ENCODE measurements at places on chromosomes 6 and 20. TPM values are rescaled to one million over a fixed set of nuclear protein-coding genes. Genes with fewer than 3 reads are reported as not detected.
A peak's percentile ranks its signal among the peaks of the same experiment; 100 is the strongest.

- no peak for DNase-seq
Observed at GRCh38 chr20:52572687-52573086, 381.1 kb upstream of the ZFP64 start.

DNA sequence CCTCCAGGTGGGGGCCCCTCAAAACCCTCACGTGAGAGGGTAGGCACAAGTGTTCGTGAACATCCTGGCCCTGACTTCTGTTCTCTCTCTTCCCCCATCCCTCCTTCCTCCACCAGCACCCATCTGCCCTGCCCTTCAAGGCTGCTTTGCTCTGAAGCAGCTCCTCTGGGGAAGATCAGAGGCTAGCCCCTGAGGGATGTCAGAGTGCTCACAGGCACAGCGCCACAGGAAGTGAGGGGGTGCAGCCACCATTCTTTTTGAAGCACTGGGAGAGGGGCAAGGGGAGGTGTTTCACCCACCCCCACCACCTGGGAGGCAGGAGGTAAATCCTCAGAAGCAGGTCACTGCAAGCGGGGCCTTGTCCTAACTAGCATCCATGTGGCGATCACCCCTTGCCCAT is 11.4 kb downstream of the MOCS1 start:
- no peak for DNase-seq

SLC22A7 gene
- total RNA-seq, result not detected

DNA sequence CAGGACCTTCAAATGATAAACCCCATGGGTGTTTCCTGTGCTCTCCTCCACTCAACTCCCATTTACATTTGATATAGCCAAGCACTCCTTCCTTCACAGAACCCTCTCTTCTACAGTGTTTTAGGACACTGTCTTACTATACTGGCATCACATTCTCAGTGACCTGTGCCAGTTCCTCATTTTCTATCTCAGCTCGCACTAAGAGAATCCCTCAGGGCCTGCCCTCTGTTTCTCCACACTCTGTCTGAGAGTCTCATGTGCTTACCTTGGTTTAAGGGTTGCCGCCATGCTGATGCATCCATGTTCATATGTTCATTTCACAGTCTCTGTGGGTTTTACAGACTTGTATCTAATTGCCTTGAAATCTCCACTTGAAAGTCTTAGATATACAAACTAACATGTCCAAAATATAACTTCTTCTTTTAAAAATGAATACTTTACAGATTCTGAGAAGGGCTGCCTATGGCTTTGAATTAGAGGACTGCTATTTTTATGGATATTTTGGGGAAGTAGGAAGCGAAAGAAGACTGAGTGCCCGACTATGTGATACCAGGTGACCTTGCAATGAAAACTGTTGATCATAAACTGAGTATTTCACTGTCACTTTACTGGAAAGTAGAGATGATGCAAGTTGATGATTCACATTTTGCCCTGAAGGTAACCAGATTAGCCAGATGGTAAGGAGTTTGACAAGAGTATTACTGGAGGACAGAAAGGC is 153.1 kb upstream of the SIM1 start:
- DNase-seq, result no peak

DNA sequence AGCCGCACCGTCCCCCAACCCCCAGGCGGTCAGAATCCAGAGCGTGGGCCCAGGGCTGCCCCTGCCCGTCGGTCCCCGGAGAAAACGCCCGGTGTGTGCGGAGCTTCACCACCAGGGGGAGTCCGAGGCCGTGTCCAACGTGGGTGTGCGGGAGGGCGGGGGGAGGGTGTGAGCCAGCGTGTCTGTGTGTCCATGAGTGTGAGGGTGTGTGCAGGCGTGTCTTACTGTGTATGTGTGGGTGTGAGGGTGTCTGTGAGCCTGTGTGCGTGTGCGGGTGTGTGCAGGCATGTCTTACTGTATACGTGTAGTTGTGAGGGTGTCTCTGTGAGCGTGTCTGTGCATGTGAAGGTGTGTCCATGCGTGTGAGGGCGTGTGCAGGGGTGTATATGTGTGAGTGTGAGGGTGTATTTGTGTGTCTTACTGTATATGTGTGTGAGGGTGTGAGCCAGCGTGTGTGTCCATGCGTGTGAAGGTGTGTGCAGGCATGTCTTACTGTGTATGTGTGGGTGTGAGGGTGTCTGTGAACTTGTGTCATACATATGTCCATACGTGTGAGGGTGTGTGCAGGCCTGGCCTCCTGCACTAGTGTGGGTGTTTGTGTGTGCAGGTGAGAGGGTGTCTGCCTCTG is 24.6 kb upstream of the GATA5 start:
- peak; percentile 78 for DNase-seq

TGM6 gene
- total RNA-seq, result not detected

Data from uterus (tissue), 4 donors.